ENCODE measurements at places on chromosomes 2 and 18.

DNA sequence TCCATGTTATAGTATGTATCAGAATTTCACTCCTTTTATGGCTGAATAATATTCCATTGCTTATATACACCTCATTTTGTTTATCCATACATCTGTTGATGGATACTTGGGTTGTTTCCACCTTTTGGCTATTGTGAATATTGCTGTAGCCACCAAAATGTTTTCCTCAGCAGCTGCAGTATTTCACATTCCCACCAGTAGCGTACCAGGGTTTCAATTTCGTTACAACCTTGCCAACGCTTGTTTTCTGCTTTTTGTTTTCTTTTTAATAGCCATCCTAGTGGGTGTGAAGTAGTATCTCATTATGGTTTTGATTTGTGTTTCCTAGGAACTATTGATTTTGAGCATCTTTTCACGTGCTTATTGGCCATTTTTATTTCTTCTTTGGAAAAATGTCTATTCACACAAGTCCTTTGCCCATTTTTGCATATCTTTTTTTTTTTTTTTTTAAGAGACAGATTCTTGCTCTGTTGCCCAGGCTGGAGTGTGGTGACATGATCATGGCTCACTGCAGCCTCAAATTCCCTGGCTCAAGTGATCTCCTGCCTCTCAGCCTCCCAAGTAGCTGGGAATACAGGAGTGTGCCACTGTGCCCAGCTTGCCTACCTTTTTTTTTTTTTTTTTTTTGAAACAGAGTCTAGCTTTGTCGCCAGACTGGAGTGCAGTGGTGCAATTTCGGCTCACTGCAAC, 14.2 kb downstream of the UBXN2A start:
- DNase-seq = no peak

- DNase-seq = no peak
Observed at GRCh38 chr18:24214144-24214543, 75.3 kb downstream of the CABYR start.

DNA sequence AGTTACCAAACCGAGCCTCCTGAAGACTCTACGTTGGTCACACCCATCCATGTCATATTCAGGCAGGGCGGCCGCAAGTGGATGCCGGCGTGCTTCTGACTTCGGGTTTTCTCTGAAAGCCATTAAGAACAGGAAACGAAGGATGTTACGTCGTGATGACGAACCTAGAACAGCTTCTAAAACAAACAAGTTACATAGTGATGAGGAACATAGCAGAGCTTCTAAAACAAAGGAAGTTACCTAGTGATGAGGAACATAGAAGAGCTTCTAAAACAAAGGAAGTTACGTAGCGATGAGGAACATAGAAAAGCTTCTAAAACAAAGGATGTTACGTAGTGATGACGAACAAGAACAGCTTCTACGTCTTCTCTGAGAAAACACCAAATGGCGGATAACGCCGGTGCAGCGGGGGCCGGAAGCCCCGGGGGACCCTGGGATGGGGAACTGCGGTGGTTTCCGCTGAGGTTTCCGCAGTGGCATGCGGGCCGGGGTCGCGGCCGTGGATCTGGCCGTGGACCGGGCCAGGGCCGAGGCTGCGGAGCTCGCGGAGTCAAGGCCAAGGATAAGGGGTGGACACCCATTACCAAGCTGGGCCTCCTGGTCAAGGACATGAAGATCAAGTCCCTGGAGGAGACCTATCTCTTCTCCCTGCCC, 141.1 kb downstream of the SOCS6 start:
- DNase-seq = no peak

DNA sequence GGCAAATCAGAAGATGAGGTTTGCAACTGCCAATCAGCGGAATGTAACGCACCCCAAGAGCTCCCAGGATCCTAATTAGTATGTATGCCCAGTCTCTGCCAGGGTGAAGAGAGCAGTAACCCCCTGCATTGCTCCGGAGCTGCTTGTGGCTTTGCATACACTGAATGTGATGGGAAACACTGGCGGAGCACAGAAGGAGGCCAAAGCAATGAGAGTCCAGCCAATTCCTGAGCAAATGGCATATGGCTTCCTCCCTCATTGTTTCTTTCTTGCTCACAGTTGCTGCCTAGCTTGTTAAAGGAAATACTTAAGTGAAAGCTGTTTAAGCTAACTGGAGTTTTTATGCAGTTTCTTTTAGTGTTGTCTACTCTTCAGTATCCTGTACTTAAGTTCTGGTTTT, 343.5 kb upstream of the NT5C1B start:
- DNase-seq = no peak

DNA sequence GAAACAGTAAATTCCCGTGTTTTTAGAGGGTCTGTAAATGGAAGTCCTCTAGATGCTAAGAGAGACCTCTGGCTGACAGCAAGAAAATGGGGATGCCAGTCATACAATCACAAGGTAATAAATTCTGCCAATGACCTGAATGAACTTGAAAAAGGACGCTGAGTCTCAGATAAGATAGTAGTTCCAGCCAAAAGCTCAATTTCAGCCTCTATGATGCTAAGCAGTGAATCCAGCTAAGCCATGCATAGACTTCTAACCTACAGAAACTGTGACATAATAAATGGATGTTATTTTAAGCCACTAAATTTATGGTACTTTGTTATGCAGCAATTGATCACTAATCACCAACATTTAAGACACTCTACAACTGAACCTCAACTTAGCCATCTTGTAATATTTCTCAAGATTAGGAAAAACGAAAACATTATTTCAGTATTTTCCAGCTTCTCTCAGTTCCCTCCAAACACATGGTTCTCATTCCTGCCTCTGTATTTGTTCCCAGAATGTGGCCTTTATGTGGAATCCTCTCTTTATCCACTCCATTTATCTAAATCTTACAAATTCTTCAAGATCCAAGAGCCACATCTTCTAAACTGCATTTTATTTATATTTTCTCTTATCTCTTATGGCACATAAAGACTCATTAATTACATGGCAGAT, 331.1 kb downstream of the GULP1 start:
- no peak for DNase-seq

DNA sequence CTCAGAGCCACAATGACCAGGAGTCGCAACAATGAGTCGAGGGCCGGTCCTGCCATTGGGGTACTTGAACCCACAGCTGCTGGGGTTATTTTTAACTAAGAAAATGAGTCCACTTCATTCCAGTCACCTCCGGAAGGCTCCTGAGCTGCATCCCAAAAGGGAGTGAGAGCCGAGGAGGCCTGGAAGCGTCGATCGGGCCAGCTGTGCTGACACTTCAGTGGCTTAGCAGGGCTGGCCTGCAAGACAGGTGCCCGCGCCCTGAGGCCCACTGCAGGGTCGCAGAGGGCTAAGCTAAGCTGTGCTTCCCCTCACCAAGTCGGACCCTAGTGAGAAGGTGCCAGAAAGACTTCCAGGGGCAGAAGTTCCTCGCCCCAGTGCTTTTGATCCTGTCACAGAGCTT, 21.1 kb downstream of the TBC1D8 start:
- no peak for DNase-seq

GRCh38 chr2:68403199-68403644, 38.1 kb downstream of the PLEK start:
- DNase-seq = no peak

DNA sequence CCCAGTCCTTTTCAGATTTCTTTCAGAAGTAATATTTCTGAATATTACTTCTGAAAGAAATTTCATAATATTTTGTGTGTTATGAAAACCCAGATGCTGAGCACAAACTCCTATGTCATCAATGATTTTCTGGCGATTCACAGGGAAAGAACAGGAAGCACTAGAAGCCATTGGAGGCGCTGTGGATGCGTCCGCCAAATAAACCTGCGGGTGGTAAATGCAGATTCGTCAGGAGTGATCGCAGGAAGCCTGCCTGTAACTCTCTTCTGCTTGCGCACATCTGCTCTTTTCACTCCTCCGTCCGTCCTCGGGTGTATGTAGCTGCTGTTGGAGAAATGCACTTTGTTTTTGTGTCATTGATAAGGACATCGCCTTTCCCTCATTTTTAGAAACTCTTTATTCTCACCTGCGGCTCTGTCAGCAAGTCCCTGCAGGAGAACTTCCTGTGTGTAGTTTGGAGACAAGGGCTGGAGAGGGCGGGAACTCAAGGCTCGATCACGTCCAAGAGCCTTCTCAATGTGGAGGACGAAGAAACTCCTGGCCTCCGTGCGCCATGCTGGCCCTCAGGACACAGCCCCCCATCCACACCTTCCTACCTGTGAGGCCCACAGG, 483.8 kb downstream of the GALR1 start:
- no peak for DNase-seq

GRCh38 chr2:230922951-230923717, 1.9 kb downstream of the GPR55 start:
- no peak for DNase-seq

DNA sequence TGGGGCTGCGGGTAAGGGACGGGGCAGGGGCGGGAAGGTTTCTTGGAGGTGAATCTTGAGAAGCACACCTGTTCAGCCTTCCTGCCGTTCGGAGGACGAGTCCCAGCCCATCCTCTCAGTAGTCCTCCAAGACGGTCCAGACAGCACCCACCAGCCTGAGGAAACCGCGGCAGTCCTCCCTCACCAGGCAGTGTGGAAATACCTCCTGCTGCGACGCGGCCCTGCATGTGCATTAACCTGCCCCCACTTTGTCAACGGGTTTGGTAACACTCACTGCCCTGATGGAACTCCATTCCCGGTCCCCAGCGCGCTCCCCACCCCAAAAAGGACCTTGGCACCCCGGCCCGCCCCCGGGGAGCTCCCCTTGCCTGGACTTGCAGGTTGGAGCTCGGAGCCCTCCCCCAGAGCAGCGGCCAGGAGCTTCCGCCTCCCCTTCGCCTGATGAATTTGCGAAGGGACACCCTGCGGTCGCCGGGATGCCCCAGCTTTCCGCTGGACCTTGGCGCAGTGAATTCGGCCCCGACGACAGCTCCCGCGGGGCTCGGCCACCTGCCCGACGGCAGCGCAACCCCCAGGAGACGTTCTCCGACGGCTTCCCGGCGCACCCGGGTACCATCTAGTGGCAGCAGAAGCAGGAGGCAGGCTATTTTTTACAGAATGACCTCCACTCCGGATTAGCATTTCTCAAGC, 31.5 kb downstream of the ACVR1C start:
- no peak for DNase-seq

DNA sequence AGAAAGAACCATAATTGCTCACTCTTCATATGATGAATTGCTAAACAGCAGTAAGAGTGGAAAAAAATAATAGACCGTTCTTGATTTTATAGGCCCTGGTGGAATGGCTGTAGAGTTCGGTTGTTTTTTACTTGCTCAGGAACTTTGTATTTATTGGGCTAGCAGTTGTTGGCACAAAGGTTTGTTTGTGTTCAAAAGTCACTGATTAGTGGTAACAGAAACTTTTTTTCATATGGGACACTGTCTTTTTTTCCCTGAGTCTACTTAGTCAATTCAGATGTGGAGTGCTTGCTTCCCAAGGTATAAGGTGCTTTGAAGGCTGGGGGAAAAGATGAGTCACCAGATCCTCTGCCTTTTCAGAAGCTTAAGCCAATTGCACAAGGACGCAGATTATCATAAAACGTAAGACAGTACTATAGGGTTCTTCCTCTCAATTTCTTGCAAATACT, 25.8 kb downstream of the PHLPP1 start:
- no peak for DNase-seq

GRCh38 chr2:57368190-57368589, 678.4 kb upstream of the VRK2 start:
- no peak for DNase-seq

- no peak for DNase-seq
Observed at GRCh38 chr2:172207911-172208310, 105.2 kb upstream of the DLX2 start.

DNA sequence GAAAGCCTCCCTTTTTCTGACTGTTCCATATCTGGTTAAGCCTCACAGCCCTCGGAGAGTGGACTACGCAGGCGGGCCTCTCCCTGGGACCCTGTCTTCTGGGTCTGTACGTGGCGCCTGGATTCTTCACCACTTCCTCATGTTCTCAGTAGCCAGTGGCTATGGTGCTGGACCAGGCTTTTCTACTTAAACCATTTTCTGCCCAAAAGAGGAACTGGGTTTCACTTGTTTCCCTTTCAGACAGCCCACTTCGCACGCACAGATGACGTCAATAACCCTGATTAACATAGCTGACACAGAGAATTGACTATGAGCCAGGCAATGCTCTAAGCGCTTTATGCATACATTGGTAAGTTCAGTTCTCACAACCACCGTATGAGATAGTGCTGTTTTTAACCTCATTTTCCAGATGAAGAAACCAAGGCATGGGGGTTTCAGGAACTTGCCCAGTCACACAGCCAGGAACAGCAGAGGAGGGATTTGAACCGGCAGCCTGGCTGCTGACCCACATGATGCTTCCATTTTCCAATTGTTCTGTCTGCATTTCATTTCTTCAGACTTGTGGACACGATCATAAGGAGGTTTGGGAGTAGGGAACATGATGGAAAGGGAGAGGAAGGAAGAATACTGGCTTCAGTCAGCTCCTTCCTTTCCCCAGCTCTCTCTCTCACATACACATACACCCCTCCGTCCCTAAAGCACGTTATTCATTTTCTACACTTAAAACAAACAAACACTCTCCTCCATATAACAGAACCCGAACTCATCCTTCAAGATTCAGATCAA, 41.7 kb downstream of the MYOM1 start:
- peak; percentile 97 for DNase-seq

DNA sequence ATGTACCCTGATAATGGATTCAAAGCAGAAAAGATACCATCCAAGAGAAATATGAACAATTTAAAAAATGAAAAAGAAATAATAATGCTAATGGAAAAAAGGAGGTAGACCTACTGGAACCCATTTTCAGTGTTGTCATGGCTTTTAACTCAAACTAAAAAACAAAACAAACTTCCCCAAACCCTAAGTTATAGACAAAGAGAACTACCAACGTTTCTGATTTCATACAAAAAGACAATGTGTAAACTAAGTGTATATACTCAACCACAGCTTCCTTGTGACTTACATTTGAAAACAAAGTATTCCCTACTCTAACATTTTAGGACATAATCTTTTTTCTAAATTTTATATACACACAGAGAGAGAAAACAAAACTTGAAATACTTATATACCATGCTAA, 45.9 kb downstream of the ACVR1 start:
- DNase-seq = no peak

- DNase-seq = no peak
Observed at GRCh38 chr18:3046216-3046808, 33.4 kb upstream of the LPIN2 start.

GRCh38 chr18:33062834-33063364, 290.1 kb upstream of the KLHL14 start:
- DNase-seq = no peak

GRCh38 chr2:234594715-234595114, 97.8 kb upstream of the ARL4C start:
- no peak for DNase-seq

GRCh38 chr18:74225193-74225840, 66.4 kb downstream of the CYB5A start:
- DNase-seq = no peak

DNA sequence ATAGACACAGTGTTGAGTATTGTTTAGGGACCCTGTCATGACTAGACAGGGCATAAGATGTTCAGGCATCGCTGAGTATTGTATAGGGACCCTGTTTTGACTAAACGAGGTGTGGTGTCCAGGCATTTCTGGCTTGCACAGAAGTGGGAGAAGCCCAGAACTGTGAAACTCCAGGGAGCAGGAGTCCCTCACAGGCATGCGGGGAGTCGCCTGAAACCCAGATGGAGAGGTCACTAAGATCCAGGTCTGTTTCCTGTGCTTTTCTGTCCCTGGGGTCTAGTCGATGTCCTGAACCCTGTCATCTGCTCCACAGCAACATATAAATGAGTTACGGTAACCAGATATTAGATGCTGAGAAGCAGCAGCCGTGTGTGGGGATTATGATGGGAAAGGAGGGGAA, 469.0 kb upstream of the SALL3 start:
- DNase-seq = no peak

- DNase-seq = no peak
Observed at GRCh38 chr2:240822280-240822847, 2.3 kb upstream of the KIF1A start.

Measured in GM12864 (cell line).